Tibial artery (tissue), 4 donors: ENCODE measurements at places on chromosomes 5 and 9.

GRCh38 chr9:129500863-129501770, 119.8 kb downstream of the C9orf50 start:
- DNase-seq: no peak

GRCh38 chr9:1839909-1840308, 175.2 kb upstream of the SMARCA2 start:
- DNase-seq: no peak

DNA sequence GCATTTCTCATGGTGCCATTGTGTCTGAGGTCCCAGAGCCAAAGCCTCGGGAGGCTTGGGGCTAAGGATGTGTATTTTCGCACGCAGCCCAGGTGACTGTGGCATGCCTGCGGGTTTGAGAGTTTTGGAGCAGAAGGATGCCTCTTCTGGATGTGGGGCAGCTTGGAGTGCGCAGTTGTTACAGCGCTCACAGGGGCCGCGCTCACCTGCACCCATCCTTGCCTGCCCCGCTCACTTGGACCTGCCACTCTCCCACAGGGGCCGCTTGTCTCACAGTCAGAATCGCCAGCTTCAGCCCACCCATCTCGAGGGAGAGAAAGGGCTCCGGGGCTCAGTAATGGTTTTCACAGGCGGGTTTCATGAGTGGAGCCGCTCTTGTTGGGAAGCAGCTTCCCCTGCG, 132.9 kb downstream of the MVB12B start:
- DNase-seq: no peak

DNA sequence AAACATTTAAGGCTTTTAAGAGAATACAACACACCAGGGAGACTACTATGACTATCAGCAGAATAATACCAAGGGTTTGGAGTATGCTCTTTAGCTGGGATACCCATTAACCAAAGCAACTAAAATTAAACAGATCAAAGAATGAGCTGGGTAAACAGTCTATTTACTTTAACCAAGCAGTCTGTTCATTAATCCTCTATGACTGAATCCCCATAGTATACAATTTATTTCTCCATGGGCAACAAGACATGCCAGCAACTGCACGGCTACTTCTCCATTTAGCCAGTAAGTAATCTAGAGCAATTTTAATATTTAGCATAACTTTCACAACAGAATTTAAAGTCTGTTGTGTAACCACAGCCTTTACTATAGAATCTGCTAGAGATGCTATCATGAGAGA, 77.6 kb downstream of the CDO1 start:
- no peak for DNase-seq

GRCh38 chr9:34311499-34312185, 17.4 kb downstream of the KIF24 start:
- no peak for DNase-seq

DNA sequence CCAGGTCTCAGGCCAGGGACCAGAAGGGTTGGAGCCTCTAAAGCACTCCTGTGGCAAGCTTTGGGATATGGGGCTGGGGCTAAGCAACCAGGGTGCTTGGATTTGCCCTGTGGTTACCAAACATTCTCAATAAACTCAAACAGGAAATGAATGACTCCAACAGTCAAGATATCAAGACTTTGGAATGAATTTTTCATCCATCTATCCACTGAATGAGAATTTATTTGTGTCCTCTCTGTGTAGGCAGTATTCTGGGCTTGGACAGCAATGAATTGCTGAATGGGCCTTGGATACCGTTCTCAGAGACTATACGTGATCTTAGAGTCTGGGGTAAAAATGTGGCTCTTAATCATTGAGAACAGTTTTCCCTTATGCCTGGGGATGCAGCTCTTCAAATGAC, 212.5 kb downstream of the DAB2IP start:
- no peak for DNase-seq

GRCh38 chr5:53017383-53017782, 28.2 kb downstream of the ITGA2 start:
- no peak for DNase-seq

DNA sequence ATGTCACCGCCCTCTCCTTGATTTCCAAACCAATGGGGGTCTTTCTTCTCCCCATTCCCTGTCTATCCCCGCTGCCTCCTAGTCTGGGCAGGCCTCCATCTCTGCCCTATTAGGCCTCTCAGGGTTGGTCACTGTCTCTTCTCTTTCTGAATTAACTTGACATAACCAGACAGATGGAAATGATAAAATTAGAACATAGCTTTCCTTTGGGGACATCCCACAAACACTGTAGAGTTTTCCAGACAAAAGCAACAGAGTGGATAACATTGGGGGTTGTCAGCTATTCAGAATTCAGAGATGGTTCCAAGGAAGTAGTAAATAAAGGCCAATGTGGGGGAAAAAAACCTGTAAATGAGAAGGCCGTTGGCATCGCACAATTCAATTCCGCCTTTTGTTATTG, 24.7 kb downstream of the LHX6 start:
- no peak for DNase-seq

DNA sequence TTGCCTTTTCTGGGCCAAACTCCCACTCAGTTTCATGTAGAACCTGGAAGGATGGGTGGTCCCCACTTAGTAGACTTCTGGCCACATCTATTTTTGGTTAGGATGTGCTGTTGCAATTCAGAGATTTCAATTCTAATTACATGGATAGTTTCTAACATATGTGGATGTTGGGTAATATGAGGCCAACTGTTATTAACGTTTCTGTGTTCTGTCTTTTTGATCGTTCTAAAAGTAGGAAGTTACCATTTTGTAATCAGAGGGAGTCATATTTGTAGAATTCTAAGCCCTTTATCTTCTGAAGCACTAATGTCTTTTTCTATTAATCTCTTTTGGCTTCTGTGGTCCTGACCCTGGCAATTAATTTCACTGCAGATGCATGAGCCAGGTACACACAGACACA, 141.6 kb upstream of the SPEF2 start:
- no peak for DNase-seq

DNA sequence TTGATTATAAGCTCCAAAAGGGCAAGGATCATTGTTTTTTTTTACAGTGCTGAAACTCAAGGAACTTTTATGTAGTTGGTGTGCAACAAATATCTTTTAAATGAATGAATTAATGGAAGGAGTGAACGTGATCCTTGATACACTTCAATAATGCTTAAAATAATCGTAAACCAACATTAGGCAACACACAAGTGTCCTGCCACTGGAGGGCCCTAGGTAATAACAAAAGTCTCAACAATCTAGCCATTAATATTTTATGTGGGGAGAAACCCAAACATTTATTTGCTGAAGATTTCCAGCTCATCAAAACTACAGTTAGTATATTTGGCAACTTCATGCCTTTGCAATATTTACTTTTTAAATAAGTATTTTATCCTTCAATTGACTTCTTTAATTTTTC, 309.0 kb upstream of the FBXL7 start:
- DNase-seq: no peak

DNA sequence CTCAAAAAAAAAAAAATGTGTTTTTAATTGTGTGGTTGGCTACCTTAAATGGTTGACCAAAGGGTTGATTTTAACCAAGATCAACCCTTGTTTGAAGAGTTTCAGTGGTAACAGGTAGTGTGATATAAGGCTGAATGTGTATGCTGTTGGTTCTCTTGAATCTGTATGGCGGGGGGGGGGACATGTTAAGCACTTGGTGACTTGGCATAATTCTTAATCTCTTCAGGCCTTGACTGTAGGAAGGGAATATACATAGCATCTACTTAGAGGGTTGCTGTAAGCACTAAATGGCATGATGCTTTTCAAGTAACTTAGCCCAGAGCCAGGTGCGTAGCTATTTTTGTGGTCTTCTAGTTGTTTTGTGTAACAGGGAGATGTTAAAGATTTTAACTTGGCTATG, 5.6 kb upstream of the SPRY4 start:
- no peak for DNase-seq

- DNase-seq: no peak
These were observed 71.0 kb upstream of the TBCA start for GRCh38 chr5:77847129-77847460.

- DNase-seq: peak; percentile 52
These were observed 126.3 kb downstream of the C5orf15 start for GRCh38 chr5:133841831-133842750.

GRCh38 chr9:107684224-107684623, 194.7 kb upstream of the KLF4 start:
- DNase-seq: no peak

- no peak for DNase-seq
These were observed 698.6 kb downstream of the PTPRD start for GRCh38 chr9:9914174-9914573.

DNA sequence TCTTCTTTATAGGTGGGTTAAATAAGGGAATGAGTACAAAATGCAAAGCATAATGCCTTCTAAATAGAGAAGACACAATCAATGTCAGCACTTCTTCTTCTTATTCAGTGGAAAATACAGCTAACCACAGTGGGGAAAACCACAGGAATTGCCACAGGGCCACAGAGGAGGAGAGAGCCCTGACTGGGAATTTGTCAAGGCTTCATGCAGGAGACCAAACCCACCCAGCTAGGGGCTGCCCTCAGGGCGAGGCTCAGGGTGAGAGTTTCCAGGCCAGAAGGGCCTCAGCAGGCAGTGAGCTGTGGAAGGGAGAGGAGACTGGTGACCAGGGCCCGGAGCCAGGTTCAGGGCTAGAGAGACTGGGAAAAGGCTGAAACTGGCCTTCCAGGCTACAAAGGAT, 279.1 kb downstream of the MSX2 start:
- no peak for DNase-seq

- DNase-seq: no peak
These were observed 172.9 kb upstream of the PTCH1 start for GRCh38 chr9:95689669-95690068.

GRCh38 chr5:119405419-119405818, 46.9 kb upstream of the HSD17B4 start:
- DNase-seq: no peak

GRCh38 chr5:62790348-62790747, 211.7 kb downstream of the LRRC70 start:
- DNase-seq: no peak

GRCh38 chr5:127660047-127660733, 11.3 kb downstream of the CTXN3 start:
- DNase-seq: no peak

- DNase-seq: no peak
These were observed 93.6 kb downstream of the TRIO start for GRCh38 chr5:14236757-14237156.

DNA sequence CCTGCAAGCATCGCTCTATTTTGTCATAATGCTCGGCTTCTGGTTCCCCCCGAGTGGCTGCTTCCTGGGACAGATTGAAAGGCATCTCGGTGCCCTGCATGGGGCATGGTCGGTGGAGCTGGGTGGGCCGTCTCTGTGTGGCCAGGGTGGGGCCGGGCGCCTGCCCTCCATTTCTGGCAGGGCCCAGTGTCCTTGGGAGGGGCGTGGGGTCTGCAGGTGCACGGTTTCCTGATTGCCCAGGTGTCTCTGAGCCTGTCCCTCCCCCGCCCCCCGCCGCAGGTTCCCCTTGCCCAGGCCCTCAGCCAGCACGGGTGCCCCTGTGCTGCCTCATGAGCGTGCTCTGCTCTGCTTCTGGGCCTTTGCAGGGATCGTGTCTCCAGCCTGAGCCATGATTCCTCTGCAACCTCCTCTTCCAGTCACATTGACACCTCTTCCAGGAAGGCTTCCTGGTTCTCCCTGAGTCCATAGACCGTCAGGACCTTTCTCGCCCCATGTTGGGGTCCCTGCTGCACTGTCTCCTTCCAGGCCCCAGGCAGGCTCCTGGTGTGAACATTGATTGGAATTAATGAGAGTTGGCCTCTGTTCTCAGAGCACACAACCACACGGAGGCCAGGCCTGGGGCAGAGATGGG, 90.2 kb downstream of the RXRA start:
- DNase-seq: no peak
